ENCODE measurements at places on chromosomes 12 and 14.

GRCh38 chr12:45933504-45933903 is 56.9 kb downstream of the SCAF11 start:
- no peak for DNase-seq

- DNase-seq: no peak
Observed at GRCh38 chr14:96160913-96161310, 43.7 kb upstream of the BDKRB2 start.

GRCh38 chr14:67505254-67505653 is 16.7 kb upstream of the TMEM229B start:
- DNase-seq: no peak

- no peak for DNase-seq
Observed at GRCh38 chr12:51197736-51198567, 19.9 kb downstream of the POU6F1 start.

DNA sequence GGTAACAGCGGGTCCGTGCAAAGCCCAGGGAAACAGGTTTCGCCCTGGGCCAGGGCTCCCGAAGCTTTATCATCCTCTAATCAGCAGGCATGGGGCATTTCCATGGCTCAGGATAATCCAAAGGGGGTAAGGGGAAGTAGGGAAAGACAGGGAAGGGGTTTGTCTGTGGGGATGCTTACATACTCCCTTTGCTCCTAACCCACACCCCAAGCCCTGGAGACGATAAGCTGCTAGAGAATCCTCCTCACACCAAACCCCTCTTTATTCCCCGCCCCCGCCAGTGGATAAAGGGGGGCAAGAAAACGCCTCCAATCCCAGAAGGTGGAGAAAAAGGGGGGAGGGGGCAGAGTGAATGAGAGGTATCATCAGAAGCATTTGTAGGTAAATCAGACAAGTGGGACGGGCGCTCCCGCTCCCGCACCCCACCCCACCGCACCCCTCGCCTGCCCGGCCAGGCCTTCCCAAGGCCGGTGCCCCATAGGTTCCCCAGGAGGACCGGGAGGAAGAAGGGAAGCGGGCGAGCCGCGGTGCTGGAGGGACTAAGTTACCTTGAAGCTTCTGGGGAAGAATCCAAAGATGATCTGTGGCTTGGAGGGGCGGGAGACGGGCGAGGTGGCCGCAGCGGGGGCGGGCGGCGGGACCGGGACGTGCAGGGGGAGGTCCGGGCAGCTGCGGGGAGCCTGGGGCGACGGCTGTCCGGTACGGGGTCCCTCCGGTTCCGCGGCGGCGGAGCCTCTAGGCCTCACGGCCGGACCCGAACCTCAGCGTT is 762 bp downstream of the PPP2R5E start:
- peak; percentile 60 for DNase-seq

- no peak for DNase-seq
Observed at GRCh38 chr14:99841436-99842071, 48.3 kb downstream of the EML1 start.

GRCh38 chr14:74608959-74609611 is 3.0 kb downstream of the LTBP2 start:
- DNase-seq: peak; percentile 89

- no peak for DNase-seq
Observed at GRCh38 chr14:53570411-53571387, 385.9 kb downstream of the BMP4 start.

DNA sequence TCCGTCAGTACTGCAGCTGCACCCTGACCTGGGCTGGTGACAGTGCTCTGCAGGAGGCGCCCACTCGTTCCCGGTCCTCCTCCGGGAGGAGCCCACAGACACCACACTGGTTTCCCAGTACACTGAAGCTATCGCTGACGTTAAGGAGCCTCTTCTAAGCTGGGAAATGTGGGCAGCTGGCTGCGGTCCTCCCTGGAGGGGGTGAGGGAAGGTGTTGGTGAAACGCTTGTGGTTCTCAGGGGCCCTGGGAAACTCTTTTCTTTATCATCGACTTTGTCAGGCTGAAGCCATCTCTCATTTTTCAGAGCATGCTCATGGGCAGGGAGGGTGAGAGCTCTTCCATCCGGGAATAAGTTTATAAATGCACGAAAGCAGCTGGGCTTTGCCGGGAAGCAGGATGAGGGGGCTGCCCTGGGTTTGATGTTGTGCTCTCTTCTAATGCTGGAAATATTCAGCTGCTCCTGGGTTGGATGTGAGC is 176.0 kb downstream of the CHST11 start:
- DNase-seq: no peak

- DNase-seq: no peak
Observed at GRCh38 chr12:85155791-85156190, 119.6 kb downstream of the LRRIQ1 start.

DNA sequence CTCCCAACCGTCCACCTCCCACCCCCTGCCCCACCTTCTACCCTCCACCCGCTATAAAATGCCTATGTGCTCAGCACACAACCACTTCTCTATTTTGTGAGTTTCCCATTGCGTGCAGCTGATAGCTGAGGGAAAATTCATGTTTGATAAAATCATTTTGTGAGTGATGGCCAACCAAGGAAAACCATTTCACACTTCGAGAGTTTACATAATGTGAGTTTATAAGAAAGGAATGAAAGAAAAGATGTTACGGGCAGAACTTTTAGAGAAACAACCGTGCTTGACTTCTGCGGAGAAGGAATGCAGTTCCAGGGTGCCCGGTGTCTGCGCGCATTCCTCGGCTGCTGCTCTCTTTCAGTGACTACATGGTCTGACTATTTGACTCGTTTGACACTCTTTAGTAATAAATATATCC is 140.9 kb downstream of the EFCAB11 start:
- no peak for DNase-seq

- no peak for DNase-seq
Observed at GRCh38 chr12:103994235-103994634, 28.6 kb downstream of the TDG start.

DNA sequence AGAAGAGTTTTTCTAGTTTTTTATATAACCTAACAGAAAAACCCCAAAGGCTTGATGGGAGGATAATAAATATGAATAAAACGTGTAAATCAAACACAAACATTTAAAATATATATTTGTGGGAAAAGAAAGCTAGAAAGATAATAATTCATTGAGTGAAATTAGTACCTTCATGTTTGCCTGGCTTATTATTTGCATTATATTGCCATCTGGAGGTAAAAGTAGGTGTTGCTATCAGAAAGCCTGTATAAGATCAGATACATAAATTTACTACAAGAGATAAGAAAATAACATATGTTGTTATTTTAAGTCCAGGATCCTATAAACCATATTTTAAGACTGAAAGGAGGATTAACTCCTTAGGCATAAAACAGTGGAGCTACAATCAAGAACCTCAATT is 77.7 kb downstream of the NTS start:
- DNase-seq: no peak

GRCh38 chr12:132711080-132711843 is 620 bp downstream of the PGAM5 start:
- DNase-seq: peak; percentile 54

- DNase-seq: no peak
Observed at GRCh38 chr14:75969891-75970290, 11.9 kb downstream of the TGFB3 start.

GRCh38 chr14:32762886-32763285 is 175.8 kb upstream of the NPAS3 start:
- DNase-seq: no peak

DNA sequence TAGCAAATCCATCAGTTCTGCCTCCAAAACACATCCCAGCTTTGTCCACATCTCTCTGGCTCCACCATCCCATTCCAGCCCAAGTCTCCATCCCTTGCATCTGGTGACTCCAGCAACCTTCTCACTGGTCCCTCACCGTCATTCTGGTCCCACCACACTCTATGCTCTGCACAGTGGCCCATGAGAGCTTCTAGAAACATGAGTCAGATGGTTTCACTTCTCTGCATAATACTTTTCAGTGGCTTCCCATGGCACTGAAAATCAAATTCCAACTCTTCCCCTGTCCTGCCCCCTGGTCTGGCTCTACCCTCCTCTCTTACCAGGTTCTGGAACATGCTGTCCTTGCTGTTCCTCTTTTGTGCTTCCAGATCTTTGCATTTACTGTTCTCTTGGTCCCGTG is 17.2 kb upstream of the C12orf76 start:
- no peak for DNase-seq

- no peak for DNase-seq
Observed at GRCh38 chr12:28872654-28873268, 276.3 kb upstream of the FAR2 start.

DNA sequence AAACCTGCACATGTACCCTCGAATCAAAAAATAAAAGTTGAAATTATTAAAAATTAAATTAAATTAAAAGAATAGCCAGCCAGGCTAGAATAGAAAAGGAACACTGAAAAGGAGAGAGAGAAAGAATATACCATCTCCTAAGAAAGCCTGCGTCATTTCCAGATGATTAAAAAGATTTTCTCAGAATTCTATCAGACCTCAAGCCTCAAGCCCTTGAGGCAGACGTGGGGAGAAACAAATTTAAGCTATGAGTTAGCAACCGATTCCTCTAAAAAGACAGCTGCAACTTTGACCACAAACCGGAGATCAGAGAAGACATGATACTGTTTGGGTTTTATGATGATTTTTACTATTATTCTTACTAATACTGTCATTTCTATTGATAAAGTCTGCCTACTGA is 138.3 kb downstream of the KSR2 start:
- no peak for DNase-seq

GRCh38 chr14:23406244-23406643 is 1.8 kb downstream of the MYH6 start:
- DNase-seq: peak; percentile 35

DNA sequence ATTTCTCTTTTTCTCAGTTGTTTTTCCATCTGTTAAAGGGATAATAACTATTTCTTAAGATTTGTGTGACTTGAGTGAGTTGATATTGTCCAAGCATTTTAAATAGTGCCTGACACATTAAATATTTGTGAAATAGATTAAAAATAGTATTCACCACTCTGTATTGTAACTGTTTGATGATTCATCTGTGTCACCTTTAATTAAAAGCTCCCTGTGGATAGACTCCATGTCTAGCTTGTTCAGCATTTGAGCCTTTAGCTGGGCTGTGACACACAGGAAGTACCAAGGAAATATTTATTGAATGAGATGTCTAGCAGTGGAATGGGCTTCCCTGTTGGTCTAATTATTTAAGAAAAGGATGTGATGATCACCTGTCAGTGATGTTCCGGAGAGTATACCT is 1.8 kb upstream of the GLIPR1L2 start:
- DNase-seq: no peak

DNA sequence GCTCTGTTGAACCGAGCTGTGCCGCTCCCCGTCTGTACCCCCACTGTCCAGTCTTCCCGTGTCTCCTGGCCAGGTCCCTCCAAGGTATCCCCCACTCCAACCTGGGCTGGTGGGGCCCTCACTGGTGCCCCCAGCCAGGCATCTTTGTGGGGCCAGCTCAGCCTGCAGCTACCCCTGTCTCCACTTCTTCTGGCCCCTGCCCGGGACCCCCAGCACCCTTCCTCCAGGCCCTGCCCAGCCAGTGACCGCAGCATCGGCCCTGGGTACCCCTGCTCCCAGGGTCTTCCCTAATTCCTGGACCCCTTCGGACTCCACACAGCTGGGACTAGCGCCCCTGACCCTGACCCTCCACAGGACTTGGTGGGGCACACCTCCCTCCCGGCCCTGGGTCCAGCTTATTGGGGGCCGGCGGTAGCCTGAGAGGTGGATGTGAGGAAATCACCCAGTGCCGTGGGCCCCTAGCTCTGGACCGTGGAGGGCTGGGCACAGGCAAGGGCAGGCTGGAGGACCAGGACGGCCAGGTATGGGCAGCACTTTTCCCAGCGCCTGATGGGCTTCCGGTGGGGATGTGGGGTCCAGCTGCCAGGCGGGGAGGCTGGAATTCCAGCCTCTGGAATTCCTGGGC is 4.1 kb upstream of the CRIP1 start:
- DNase-seq: no peak

DNA sequence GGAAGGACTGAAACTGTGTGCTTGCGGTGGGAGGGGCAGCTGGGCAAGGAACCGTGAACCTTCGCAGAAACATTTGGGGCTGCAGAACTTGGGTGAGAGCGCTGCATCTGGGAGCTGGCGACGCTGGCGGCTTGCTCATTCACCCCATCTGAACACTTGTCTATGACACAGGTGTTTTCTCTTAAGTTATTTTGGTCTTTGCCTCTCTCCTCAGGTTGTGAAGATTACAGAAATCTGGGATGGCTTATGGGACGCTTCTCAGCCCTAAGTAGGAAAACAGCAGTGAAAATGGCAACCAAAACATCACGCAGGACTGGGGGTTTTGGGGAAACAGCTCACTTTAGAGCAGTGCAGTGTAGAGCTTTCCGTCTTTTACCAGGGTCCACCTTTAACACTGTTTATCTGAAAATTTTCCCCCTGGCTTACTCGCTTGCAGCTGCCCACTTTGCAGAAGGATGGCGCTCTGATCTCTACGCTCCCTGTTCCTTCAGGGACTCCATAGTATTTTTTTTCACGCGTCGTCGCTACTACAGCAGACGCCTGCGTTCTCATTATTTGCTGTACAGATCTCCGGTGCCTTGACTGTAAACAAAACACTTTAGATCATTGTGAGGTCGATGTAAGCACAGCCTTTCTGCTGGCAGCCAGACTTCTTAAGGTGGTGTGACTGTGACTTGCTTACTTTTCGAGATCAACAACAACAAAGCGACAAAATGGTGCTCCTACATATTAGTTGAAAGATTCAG is 2.7 kb upstream of the CDKN1B start:
- DNase-seq: peak; percentile 66

- DNase-seq: no peak
Observed at GRCh38 chr12:112374166-112374740, 8.0 kb downstream of the HECTD4 start.

DNA sequence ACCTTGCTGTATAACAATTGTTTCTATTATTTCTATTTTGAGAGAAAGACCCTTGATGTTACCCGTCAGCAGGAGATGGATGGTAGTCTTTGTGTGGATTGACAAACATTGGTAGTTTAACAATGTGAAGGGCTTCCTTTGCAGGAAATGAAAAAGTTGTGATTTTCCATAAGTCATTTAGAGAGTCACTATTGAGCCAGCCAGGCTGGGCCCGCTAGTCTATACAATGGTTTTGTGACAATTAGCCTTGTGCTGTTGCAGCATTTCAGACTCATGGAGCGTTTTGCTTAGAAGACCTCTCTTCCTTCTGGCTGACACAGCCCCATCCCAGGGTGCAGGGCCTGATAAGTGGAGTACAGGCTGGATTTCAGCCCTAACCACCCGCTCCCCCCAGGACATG is 18.3 kb upstream of the SLC38A2 start:
- no peak for DNase-seq

DNA sequence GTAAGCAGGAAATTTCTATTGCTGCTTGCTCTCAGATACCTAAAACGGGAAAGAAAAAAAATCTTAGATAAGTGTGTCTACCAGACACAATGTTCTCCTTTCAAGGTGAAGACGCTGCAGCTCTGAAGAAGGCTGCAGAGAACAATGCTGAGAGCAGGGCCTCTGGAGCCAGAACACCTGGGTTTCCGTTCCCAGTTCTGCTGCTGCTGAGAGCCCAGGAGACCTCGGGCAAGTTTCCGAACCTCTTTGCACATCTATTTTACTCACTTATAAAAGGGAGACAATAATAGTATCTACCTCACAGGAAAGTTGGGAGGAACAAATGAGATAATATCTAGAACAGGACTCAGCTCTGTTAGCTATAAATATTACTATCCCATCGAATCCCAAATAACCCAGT is 122.9 kb downstream of the TMTC1 start:
- no peak for DNase-seq

Measured in retina (tissue), 1 donor.